ENCODE measurements at places on chromosomes 12 and 14.

GRCh38 chr12:9634177-9634803 lies 26.6 kb upstream of the KLRB1 start:
- DNase-seq = no peak

DNA sequence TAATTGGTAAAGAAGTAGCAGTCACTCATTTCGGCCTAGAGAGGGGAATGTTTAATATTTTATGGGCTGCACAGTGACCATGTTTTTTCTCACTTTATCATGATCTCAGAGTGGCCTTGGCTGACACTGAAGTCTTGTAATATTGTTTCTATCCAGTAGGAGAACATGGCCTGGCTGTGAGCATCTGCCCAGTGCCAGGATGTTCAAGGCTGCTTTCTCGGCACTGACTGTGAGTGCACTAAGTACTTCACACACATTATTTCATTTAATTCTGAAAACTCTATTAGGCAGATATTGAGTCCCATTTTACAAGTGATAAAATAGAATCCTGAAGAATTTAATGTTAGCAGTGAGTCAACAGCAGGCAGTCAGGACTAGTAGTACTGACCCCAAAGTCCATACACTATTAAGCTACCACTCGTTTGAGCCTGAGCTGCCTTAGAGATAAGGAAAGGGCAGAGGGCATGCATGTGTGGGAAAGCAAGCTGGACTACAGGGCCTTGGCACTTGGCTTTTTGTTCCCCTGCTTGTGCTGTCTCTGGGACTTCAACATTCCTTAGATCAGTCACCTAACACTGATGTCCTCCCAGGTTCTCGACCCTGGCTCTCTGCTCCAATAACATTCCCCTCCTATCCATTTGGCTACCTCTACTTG lies 42.2 kb upstream of the APPL2 start:
- no peak for DNase-seq

DNA sequence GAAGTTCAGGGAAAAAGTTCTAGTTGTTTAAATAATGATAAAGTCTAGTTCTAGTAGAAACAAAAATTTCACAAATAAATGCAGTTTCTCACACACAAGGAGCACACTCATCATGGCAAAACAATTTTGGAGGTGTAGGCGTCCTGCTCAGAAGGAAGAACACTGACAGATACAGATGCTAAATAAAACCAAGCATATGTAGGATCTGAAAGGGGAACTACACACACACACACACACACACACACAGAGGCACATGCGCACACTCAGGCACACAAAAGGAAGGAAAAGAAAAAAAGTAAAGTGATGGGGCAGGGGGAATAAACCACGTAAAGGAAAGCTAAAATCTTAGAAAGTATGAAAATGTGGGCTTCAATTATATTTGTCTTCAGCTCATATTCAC lies 117.7 kb downstream of the SOX5 start:
- no peak for DNase-seq

- no peak for DNase-seq
Observed at GRCh38 chr14:99325591-99325990, 53.6 kb upstream of the BCL11B start.

DNA sequence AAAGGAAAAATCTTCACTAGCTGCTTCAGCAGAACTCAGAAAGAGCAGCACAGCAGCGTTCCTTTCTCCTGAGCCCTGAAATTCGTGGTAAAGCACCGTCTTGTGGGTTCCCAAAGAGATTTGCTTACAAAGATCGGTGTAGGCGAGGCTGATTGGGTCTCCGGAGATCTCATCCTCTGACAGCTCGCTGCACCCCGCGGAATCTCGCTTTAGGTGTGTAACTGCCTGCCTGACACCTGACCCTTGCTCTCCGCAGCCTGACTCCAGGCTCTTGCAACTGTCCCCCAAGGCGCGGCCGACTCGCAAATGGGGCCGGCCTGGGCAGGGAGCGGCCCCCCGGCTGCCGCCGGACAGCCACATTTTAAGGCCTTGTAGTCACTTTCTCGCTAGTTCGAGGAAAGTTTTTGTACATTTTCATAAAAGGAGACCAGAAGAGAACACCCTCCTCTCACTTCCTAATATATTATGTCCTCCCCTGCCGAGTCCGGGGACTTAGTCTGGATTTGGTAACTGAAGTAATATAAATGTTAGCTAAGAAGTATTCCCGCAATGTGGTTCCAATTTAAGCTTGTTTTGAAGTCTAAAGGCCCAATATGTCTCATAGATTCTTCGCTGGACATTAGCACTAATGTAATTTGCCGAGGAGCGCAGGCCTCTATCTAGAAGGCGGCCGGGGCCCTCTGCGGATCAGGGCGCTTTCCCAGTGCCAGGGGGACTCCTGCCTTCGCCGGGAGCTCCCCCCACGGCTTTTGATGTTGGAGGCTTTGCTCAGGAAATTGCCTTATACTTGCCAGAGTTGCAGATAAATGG lies 177.3 kb upstream of the CDKN3 start:
- DNase-seq = peak; percentile 4

GRCh38 chr12:12180575-12180974 lies 86.3 kb downstream of the LRP6 start:
- no peak for DNase-seq

DNA sequence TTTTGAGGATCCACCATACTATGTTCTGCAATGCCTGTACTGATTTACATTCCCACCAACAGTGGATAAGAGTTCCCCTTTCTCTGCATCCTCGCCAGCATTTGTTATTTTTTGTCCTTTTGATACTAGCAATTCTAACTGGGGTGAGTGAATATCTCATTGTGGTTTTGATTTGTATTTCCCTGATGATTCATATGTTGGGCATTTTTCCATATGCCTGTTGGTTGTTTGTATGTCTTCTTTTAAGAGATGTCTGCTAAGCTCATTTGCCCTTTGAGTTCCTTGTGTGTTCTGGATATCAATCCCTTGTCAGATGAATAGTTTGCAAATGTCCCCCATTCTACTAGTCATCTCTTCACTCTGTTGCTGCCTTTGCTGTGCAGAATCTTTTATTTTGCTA lies 49.0 kb upstream of the MSRB3 start:
- DNase-seq = peak; percentile 11

DNA sequence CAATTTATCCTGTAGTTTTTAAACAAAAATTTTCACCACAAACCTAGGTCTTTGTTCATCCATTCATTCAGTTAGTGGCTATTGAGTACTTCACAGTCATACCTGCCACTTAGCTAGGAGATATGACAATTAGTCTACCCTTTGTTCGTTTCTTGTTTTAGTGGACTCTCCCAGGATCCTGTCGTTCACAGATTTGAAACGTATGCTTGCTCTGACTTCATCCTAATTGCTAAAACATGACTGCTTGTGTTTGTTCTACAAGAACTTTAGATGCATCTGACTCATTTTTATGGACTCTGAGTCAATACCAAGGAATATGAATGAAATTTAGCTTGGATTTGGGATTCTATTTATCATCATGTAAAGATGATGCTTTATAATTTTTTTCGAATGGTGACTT lies 69.5 kb downstream of the TBC1D30 start:
- DNase-seq = peak; percentile 14

DNA sequence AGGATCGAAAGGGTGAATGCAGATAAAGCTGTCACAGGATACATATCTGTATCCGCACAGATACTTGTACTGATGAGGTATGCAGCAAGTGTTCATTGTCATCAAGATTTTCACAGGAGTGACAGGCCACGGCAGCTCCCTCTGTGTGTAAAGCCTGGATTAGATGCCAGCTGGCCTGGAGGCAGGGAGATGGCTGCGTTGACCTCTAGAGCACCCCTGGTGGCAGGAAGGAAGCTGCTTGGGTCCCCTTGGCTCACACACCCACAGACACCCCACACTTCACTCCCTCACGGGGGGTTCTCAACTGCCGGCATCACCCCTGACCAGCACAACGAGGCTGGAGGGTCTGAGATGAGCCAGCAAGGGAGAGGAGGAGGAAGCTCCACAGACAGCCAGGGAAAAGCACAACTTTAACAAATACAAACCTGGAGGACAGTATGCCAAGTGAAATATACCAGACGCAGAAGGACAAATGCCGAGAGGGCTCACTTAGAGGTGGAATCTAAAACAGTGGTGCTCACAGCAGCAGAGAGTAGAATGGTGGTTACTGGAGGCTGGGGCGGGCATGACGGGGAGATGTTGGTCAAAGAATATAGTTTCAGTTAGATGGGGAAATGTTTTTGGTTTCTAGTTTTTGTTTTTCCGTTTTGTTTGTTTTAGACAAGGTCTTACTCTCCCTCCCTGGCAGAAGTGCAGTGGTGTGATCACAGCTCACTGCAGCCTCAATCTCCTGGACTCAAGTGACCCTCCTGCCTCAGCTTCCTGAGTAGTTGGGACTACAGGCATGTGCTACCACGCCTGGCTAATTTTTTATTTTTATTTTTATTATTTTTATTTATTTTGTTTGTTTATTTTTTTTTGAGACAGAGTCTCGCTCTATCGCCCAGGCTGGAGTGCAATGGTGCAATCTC lies 45.7 kb downstream of the TEAD4 start:
- DNase-seq = no peak

DNA sequence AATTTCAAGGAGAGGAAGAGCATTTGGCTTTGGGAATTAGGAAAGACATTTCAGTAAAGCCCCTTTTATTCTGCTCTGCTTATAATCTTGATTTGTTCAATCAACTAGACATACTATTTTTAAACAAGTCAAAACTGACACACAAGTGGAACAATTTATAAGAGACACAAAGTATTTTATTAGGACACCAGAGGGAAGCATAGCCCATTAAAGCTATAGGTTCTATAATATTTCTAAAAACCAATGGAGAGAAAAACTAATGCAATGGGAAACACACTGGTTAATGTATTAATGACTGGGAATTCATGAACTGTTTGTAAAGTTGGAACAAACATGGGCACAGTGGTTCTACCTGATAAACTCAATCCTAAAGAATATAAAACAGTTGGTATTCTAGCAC lies 15.3 kb upstream of the CERS5 start:
- DNase-seq = no peak

- DNase-seq = no peak
Observed at GRCh38 chr12:19548834-19549233, 109.5 kb downstream of the AEBP2 start.

GRCh38 chr14:56196274-56196673 lies 78.1 kb downstream of the PELI2 start:
- DNase-seq = peak; percentile 22

GRCh38 chr12:94768398-94769046 lies 118.2 kb upstream of the TMCC3 start:
- DNase-seq = no peak

- DNase-seq = no peak
Observed at GRCh38 chr14:51727526-51727925, 75.8 kb downstream of the FRMD6 start.

GRCh38 chr14:100058777-100059437 lies 6.3 kb upstream of the EVL start:
- no peak for DNase-seq

GRCh38 chr12:109988903-109989302 lies 7.3 kb downstream of the GIT2 start:
- no peak for DNase-seq

DNA sequence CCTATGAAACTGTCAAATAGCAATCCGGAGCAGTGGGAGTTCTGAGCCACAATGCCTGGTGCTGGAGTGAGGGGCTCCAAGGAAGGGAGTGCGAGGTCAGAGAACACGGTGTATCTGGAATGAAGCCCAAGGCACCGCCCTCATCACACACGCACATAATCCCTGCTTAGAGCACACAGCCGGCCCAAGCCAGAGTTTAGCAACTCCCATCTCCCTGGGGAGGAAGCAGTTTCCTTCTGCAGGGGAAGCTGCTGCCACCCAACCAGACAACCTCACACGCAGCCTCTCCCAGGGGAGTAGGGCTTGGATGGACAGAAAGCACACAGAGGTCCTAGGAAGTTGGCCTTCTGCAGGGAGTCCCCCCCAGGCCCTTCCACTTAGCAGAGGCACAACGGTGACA lies 31.3 kb downstream of the ACTN1 start:
- no peak for DNase-seq
